ENCODE measurements at places on chromosomes 3 and 15.

GRCh38 chr15:72342385-72342784, 22.4 kb upstream of the CELF6 start:
- no peak for DNase-seq

GRCh38 chr15:67834581-67835296, 5.1 kb downstream of the RNU6-1 start:
- no peak for DNase-seq

- peak; percentile 84 for DNase-seq
Observed at GRCh38 chr3:72891053-72891855, 3.4 kb downstream of the GXYLT2 start.

GRCh38 chr3:77247061-77247460, 207.2 kb downstream of the ROBO2 start:
- no peak for DNase-seq

GRCh38 chr15:89364741-89365450, 30.3 kb upstream of the POLG start:
- DNase-seq = no peak

GRCh38 chr15:54638666-54639065, 558.1 kb downstream of the RSL24D1 start:
- no peak for DNase-seq

- DNase-seq = no peak
Observed at GRCh38 chr3:19331931-19332330, 183.6 kb downstream of the KCNH8 start.

GRCh38 chr3:151107701-151108100, 22.2 kb downstream of the MED12L start:
- DNase-seq = no peak

- no peak for DNase-seq
Observed at GRCh38 chr15:94494732-94495131, 263.4 kb downstream of the MCTP2 start.

DNA sequence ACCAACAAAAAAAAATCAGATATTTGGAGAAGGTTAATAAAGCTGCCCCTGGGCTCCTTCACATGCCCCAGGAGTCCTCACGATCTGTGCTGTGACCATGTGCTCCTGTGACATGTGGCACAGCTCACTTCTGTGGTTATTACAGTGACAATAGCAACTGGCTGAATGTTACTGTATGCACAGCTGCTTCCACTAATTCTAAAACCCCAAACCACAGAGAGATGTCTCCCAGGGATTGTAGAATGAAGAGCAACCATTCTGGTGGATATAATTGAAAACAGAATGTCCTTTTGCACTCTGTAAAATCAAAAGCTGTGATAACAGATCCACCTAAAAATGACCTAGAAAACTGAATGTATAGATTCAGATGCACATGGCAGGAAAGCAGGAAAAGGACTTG, 489.2 kb upstream of the CNTN4 start:
- DNase-seq = no peak

DNA sequence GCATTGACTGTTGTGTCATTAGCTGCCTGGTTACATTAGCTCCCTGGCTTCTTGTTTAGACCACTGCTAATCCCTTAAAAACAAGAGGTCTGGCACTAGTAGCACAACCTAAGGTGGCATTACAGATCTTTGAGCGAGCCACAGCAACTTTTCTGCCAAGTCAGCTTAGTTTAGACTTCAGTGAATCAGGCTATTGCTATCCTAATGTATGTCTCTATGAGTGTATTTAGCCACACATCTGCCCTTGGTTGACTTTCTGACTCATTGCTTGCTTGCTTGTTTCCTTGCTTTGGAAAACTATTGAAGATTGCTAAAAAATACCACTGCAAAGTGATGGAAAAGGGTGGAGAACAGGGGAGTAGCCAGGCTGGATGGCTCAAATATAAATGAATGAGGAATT, 50.2 kb downstream of the CHP1 start:
- peak; percentile 50 for DNase-seq

DNA sequence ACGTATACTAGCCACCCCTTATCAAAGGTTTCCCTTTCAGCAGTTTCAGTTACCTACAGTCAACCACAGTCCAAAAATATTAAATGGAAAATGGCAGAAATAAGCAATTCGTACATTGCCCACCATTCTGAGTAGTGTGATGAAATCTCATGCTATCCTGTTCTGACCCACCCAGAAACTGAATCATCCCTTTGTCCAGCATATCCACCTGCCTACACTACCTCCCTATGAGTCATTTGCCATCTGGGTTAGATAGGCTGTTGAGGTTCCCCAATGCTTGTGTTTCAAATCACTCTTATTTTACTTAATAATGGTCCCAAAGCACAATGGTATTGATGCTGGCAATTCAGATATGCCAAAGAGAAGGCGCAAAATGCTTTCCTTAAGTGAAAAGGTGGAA, 15.3 kb upstream of the PHC3 start:
- no peak for DNase-seq

- no peak for DNase-seq
Observed at GRCh38 chr3:70067860-70068521, 68.5 kb downstream of the SAMMSON start.

- DNase-seq = no peak
Observed at GRCh38 chr15:40292246-40292645, 9.4 kb upstream of the ANKRD63 start.

DNA sequence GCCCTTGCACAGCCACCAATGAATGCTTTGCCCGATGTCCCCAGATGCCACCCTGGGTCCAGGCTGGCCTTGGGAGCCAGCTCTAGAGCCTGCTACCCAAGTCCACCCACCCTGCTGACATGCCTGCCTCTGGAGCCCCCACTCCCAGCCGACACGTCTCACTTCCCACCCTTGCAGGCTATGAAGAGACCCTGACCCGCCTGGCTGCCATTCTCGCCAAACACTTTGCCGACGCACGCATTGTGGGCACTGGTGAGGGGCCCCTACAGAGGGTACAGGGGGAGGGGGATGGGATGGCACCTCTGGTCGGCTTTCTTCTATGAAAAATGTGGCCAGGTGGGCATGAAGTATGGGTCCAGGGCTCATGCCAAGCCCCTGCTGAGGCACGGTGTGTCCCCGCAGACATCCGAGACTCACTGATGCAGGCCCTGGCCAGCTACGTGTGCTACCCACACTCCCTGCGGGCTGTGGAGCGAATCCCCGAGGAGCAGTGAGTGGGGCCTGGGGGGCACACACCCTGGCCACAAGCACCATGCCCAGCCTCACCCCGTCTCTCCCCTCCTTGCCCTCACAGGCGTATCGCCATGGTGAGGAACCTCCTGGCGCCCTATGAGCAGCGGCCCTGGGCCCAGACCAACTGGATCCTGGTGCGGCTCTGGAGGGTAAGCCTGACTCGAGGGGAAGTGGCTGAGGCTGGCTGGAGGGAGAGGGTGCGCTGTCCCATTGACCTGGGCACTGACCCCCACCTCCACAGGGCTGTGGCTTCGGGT, 6.0 kb downstream of the AMIGO3 start:
- DNase-seq = no peak

- peak; percentile 96 for DNase-seq
Observed at GRCh38 chr15:74196175-74196574, 6.4 kb downstream of the STRA6 start.

DNA sequence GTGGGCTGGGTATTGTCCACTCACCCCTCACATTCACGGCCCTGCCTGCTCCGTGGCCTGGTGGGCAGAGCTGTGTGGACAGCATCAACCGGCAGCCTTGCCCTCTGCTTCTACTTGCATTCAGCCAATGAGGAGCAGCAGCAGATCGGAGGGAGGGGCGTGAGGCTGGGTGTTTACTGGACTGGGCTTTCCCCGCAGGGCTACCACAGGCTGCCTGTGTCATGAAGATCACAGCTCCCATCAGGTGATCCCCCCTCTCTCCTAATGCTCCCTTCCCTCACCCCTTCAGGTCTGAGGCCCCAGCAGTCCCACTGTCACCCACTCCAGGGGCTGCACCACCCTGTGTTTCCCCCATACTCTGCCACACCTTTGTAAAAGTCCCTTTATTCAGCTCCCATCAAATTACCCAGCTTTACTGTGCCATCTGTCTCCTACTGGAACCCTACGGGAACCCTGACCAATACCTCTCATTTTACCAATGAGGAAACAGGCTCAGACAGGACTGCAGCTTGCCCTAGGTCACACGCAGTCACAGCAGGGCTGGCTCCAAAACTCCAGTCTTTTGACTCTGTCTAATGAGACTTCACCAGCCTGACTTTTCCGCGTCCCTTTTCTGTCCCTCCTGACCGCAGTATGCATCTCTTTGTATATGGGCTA, 81.1 kb downstream of the MEGF11 start:
- no peak for DNase-seq

DNA sequence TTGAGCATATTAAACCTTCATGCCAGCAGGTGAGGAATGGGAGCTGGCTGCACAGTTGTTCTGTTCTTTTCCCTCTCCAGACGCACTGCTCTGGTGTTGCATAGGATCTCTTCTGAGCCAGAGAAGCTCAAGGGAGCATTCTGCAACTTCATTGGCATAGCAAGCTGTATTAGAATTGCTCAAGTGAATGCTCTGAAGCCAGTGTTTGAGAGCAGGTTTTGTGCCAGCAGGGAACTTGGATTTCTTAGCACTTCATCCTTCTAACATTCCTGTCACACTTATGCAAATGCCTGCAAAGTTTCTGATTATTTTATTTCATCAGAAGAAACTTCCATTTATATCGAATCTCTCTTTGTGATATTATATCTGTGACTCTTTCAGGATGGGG, 366.6 kb downstream of the AGBL1 start:
- DNase-seq = no peak

Measured in SJSA1 (cell line).